ENCODE measurements at places on chromosomes 7 and 10.
A peak's percentile ranks its signal among the peaks of the same experiment; 100 is the strongest.

- no peak for DNase-seq
Observed at GRCh38 chr7:149850007-149850594, 11.9 kb downstream of the ZNF862 start.

GRCh38 chr10:133166828-133167692 is 7.0 kb downstream of the KNDC1 start:
- no peak for DNase-seq

- DNase-seq = no peak
Observed at GRCh38 chr7:143049362-143049761, 2.8 kb upstream of the OR6V1 start.

DNA sequence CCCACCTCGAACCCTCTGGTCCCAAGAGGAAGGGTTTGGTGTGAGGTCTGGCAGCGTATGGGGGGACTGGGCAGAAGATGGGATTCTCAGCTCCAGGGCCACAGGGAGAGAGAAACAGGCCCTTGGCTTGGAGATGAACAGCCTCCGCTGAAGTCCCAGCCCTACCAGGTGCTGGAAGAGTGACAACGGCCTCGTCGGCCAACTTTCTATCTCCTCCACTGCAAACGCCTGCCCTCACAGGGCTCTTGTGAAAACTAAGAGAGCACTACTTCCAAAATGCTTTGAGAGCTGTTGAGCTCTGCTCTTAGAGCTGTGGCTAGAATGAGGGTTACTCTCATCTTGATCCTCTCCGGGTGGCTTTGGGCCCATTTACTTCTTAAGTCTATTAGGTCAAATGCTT is 63.5 kb downstream of the AFAP1L2 start:
- DNase-seq = no peak

DNA sequence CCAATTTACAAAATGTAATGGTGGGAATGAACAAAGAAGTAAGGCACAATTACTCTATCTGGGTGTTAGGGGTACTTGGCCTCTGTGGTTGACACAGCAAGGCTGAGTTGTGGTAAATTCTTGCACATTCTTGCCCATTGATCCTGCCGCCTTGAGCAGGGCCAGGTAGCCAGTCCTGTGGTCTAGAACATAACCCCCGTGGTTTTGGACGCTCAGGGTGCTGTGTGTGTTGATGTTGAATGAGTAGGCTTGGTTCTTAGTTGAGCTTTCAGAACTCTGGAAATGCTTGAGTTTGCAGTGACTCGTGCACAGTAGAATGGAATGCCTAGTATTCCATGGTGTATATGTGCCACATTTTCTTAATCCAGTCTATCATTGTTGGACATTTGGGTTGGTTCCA is 42.3 kb upstream of the CDHR3 start:
- DNase-seq = no peak

DNA sequence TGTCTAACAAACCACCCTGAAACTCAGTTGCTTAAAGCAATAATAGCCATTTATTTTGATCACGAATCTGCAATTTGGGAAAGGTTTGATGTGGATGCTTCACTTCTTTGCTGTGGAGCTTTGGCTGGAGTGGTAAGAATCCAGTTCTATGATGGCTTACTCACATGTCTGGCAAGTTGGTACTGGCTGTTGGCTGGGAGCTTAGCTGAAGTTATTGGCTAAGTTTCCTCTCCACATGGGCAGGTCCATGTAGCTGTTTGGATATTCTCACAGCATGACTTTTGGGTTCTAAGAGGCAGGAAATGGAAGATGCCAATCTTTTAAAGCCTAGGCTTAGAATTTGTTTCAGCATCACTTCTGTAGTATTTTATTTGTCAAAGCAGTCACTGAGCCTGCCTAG is 277.6 kb upstream of the NRP1 start:
- DNase-seq = no peak

GRCh38 chr7:120472892-120473291 is 199.9 kb downstream of the KCND2 start:
- DNase-seq = no peak

GRCh38 chr7:47573758-47574481 is 8.0 kb downstream of the TNS3 start:
- no peak for DNase-seq

DNA sequence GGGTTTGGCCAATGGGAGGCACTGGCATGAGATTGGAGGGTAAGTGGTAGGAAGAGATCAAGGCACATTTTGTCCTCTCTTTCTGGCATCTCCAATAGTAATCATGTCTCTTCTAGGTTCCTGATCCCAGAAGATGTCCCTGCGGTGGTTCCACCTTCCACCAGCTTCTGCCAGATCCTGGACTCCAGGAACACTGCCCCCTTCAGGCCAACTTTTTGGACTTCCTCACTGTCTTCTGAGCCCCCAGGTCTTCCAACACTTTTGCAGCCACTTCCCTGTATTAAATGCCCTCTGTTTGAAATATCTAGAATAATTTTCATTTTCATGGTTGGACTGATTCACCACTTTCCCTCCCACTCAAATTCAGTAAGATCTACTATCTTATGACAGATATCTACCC is 60.9 kb downstream of the BAMBI start:
- DNase-seq = no peak

GRCh38 chr10:110395350-110396283 is 90.9 kb upstream of the SMNDC1 start:
- DNase-seq = no peak

GRCh38 chr10:74078037-74078436 is 72.6 kb downstream of the AP3M1 start:
- DNase-seq = no peak

DNA sequence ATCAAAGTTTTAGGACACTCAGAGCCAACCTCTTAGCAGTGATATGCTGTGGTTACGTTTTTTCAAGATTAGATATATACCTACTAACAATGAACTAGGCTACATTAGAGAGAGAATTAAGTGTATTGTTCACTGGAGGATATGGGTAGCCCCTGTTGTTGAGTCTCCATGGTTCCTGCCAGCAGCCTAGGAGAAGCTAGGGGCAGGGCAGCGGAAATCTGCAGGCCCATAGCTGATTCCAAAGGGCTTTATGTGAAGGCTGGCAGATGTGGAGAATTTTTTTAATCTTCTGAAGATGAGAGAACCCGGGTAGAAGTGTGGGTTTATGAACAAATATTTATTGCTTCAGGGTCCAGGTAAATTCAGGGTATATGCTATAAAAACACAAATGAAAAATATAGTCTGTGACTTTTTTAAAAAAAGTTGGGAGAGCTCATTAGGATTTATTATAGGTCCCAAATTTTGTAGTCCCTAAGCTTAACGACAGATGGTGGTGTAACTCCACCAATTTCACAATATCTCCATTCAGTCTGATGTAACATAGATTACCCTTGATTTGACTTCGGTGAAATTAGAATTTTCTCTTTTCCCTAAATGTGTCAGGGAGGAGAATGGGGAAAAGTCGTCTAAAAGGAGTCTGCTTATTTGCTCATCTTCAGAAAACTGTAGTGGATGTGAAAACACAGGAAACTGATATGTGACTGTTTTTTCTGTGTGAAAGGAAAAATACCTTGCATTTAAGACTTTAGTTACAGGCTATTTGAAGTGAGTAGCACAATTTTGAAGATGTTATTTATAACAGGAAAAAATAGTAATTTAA is 163.0 kb upstream of the PPP1R3A start:
- no peak for DNase-seq

GRCh38 chr10:24989867-24990266 is 26.1 kb downstream of the ENKUR start:
- DNase-seq = no peak

- DNase-seq = no peak
Observed at GRCh38 chr7:159063046-159063840, 81.4 kb downstream of the VIPR2 start.

- no peak for DNase-seq
Observed at GRCh38 chr10:29576681-29577080, 58.1 kb downstream of the SVIL start.

GRCh38 chr10:93064874-93065660 is 4.5 kb downstream of the CYP26C1 start:
- no peak for DNase-seq

GRCh38 chr10:30562787-30563186 is 66.8 kb downstream of the LYZL2 start:
- DNase-seq = no peak

- DNase-seq = no peak
Observed at GRCh38 chr10:95273393-95274312, 17.1 kb downstream of the PDLIM1 start.

DNA sequence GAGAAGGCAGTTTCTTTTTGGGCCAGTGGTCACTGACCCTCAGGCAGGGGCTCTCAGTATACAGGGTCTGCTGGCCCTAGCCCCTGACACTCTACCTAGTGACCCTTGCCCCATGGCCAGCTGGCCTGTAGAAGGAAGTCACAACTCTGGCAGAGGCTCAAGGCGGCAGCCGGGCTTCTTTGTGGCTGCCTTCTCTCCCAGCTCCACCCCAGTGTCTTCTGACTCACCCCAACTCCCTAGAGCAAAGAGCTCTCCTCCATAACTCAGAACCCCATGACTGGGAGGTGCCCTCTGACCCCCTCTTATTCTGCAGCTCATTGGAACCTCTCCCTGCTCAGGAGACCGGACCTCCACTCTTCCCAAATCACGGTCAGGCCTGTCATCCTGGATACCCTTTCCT is 358.2 kb downstream of the FGFR2 start:
- DNase-seq = no peak

GRCh38 chr7:139681463-139681755 is 96.4 kb downstream of the HIPK2 start:
- DNase-seq = no peak

DNA sequence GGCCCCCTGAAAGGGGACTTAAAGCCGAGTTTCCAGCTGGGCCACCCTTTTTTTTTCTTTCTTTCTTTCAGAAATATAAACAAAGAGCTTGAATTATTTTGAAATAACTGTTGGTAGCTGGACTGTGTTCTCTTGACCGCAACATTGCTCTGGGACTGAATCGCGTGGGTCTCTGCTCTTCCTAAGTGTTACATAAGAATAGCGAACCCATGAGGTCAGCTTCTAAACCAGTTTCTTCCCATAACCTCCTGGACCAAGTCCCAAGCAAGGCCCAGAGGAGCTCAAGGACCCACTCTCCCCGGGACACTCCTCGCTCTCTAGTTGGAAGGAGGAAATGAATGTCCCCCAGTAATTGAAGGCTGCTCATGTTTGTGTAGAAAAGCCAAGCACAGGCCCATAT is 91.1 kb downstream of the CXCL12 start:
- DNase-seq = no peak

GRCh38 chr7:73304071-73304470 is 4.6 kb downstream of the NSUN5 start:
- no peak for DNase-seq

DNA sequence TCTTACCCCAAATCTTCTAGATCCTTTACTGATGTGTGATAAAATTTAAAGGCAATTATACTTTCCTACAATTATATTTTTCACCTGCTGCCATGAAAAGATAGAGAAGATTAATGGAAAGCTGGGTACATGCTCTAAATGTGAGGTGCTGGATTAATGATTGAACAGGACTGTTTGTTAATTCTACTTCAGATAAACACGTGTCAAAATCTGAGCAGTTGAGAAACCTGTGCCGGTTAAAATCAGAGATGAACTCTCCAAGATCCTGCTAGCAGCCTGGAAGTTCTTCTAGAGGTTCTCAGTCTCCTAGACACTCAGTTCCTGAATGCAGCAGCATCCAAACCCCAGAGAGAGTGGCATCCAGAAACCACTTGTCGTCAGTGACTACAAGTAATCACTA is 69.2 kb downstream of the INHBA start:
- DNase-seq = no peak

- no peak for DNase-seq
Observed at GRCh38 chr10:25852364-25852941, 81.6 kb upstream of the MYO3A start.

GRCh38 chr7:137592232-137592896 is 248.8 kb upstream of the PTN start:
- DNase-seq = no peak

- no peak for DNase-seq
Observed at GRCh38 chr7:66140924-66141323, 26.3 kb downstream of the CRCP start.

- peak; percentile 21 for DNase-seq
Observed at GRCh38 chr7:1176891-1177373, 16.9 kb upstream of the ZFAND2A start.

DNA sequence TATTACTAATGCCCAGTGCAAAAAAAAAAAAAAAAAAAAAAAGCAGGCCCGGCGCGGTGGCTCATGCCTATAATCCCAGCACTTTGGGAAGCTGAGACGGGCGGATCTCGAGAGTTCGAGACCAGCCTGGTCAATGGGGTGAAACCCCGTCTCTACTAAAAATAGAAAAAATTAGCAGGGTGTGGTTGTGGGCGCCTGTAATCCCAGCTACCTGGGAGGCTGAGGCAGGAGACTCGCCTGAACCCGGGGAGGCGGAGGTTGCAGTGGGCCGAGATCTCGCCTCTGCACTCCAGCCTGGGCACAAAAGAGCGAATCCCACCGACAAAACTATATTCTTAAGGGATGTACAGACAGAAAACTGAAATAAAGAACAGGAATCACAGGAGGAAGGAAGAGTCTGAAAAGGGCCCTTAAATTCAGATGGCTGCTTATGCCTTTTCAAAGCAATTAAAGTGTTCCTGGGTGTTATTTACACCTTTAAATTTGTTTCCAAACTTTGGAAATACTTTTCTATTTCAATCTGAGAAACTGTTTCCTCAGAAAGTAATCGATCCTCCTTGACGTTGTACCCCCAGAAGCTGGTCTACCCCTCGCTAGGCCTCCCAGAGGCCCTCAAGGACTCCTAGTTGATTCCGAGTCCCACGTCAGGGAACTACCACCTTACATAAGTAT is 2.0 kb upstream of the KMT2E start:
- DNase-seq = no peak

- DNase-seq = no peak
Observed at GRCh38 chr7:93515144-93515543, 59.4 kb downstream of the CALCR start.

- DNase-seq = peak; percentile 25
Observed at GRCh38 chr10:61754587-61755550, 92.1 kb downstream of the CABCOCO1 start.

DNA sequence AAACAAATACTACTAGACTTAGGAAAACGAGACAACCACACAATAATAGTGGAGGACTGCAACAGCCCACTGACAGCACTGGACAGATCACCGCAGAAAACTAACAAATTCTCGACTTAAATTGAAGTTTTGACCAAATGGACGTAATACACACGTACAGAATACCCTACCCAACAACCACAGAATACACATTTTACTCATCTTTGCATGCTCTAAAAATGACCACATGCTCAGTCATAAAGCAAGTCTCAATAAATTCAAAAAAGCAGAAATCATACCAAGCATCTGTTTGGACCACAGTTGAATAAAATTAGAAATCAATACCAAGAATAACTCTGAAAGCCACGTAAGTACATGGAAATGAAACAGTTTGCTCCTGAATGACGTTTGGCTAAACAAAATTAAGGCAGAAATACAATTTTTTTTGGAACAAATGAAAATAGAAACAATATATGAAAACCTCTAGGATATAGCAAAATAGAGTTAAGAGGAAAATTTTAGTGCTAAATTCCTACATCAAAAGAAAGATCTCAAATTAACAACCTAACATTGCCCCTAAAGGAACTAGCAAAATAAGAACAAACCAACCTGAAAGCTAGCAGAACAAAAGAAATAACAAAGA is 30.6 kb downstream of the MAPK8 start:
- DNase-seq = no peak

GRCh38 chr7:39306016-39306570 is 260.1 kb upstream of the YAE1 start:
- DNase-seq = no peak

GRCh38 chr10:114064151-114065048 is 20.7 kb downstream of the ADRB1 start:
- DNase-seq = no peak

Data from NCI-H1048 (cell line).